Fibroblast of the aortic adventitia (primary cell): ENCODE measurements at places on chromosomes 11 and 22.
A peak's percentile ranks its signal among the peaks of the same experiment; 100 is the strongest.

GRCh38 chr11:62125316-62125715 lies 1.5 kb downstream of the INCENP start:
- no peak for DNase-seq

DNA sequence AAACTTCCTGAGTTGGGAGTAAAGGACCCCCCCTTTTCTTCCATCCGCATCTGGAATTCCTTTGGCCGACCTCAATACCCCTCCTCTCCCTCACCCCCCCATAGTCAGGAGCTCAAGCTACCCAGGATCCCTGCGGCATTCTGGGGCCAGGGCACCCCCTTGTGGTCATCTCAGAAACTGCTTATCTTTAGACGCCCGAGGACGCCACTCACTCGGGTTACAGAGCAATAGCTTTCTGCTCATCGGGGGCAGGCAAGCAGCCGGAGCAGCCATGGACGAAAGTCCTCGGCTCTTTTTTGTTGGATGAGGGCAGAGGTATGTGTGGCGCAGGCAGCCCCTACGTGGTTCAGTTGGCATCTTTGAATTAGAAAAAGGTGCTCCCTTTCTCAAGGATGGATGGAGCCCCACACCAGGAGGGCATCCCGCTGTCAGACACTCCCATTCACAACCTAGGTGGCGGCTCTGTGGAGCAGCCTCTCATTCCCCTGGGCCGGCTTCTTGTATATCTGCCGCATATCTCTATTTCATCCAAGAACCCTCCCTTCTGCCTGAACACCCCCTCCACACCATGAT lies 2.3 kb downstream of the C1QTNF5 start:
- peak; percentile 79 for DNase-seq

DNA sequence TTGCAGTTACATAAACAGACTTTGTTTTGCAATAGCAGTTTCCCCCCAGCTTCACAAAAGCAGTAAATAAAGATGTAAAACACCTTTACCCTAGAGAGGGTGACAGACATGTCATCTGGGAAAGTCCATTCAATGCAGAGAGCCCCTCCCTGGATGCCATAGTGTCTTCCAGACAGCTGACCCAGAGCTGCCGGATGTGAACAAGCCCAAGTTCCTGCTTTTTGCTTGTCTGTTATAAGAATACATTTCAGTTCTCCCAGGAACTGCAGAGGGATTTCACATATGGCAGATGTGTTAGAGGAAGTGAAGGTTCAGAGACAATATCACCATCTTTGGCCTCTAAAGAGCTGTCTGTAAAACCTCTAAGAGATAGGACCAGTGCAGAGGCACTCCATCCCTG lies 48.9 kb downstream of the RELT start:
- DNase-seq = no peak

DNA sequence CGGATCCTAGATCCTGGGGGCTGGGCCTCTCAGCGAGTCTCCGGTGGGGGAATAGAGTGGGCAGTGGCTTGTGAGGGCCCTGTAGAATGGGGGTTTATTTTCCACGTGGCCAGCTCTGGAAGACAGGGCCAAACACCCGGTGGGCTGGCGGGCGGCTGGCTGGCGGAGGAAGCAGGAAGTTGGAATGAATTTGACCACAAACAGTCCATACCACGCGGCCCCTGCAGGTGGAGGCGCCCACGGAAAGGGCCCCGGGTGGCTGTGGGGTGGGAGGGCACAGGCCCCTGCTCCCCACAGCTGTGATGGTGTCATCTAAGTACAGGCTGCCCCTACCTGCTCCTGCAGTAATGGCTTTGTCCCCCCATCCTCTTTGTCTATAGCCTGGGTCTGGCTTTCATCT lies 15.1 kb downstream of the MCAT start:
- no peak for DNase-seq

- DNase-seq = no peak
These were observed 69.4 kb downstream of the FAM76B start for GRCh38 chr11:95720195-95720594.

DNA sequence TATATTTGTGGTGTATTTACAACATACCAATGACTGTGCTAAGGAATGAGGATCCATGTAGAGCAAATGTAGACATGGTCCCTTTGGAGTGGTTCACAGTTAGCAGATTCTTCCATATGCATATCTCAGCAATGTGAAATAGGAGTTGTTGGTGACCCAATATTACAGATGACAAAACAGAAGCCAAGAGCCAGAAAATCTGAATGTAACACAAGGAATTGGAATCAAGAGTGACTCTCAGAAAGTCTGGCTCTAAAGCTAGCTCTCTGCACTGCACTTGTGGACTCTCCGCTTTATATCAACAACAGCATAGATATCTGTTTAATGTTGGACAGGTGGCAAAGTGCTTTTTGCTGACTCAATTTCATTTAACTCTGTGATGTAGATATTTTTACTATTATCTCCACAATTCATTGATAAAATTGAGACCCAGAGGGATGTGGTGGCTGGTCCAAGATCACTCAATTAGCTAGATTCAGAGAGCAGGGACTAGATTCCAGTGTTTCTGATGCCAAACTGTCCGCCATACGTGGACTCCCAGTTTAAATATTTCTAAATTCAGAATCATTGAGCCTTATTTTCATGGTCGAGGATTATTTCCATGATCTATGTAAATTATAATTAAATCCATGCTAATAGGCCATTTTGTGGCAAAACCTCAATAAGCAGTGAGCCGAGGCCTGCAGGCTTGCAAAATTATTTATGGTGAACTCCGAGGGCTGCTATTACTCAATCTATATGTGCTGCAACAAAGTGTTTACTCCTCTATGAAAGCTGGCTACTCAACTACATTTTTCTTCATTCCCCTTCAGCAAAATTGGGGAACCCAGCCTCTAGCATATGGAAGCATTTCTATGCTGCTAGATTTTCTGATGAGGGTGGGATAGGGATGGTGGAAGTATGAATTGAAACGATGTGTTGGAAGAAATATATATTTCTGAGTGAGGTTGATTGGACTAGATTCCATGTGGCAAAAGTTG lies 21.1 kb upstream of the TENM4 start:
- no peak for DNase-seq

DNA sequence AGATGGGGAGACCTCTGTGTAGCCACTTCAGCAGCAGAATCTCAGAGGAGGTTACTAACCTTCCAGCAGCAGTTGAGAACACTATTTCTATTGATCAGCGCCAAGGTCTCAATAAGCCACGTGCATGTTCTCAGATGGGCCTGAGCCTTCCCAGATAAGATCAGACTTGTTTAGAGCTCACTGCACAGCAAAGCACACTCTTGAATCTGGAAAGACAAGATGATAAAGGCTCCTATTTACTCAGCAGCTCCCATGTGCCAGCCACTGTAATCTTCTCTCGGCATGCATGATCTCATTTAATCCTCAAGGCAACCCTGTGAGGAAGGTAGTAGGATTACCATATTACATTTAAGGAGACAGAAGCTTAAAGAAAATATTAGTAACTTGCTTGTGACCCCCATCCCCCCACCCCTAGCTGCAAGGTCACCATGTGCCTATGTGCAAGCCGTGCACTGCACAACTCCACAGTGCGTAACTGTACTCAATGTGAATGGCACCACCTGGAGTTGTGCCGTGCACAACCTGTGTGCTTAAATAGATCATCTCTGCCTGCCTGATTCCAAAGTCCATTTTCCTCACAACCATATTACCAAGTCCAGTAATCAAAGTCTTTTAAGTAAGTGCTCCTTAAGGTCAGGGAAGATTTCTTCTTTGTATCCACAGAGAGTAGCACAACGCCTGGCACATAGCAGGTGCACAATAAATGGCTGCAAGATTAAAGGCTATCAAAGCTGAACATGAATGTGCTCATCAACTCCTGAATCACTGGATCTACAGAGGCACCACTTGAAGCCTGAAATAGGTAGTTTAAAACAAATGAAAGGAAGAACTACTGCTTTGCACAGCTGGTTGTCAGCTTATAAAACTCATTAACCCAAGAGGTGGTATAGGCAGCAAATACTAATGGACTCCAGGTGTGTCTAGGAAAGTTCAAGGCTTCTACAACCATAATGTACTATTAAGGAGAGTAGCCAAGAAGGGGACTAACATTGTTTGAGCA lies 293.8 kb downstream of the BUD13 start:
- DNase-seq = no peak

DNA sequence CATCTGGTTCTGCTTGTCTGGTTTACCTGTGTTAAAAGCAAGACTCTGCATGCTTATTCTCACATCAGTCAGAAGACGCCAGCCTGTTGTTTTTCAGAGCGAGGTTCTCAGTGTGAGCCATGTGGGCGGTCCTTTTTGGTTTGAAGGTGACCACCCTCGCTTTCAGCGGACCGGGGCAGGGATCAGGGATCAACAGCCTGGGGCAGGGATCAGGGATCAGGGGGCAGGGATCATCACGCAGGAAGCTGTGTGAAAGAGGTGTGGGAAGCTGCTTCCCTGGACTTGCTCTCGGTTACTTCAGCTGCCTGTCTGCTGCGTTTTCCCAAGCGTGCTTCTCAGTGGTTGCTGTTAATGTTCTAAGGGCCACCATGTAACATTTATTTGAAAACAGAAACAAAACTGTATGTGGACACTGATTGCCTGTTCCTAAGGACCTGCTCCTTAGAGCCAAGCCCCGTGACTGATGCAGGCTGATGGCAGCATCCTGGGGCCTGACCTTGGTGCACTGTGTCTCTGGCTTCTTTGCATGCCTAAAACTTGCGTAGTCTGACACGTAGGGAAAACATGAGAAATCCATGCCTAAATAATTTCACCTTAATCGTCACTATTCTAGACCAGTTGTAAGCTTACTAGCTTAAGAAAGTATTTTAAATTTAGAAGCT lies 146.9 kb downstream of the ATXN10 start:
- no peak for DNase-seq

DNA sequence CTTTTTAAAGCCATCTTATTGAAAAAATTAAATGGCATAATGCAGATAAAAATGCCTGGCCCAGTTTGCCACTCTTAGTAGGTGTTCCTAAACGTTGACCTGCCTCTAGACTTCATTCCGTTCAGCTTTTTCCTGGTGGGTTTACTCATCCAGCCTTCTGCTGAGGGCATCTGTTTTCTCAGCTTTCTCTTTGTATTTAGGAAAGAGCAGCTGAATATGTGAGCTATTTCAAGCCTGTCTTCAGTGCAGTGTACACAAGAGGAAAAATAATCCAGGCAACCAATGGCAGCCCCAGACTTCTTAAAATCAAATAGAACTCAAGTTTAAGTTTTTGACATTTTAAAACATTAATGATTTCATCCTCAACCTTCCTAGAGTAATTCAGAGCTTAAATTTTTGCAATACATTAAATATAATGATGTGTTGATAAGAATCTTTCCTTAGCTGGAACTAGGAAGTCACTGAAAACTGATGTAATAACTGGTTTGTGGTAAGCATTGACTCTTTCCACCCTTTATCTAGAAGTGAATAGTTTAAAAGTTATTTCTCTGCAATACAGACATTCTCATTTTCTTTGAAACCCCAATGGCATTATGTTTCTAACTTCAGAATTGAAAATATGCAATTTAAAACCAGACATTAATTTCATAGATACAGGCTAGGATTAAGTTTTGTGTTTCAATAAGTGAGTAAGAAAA lies 165.4 kb downstream of the AASDHPPT start:
- peak; percentile 15 for DNase-seq

DNA sequence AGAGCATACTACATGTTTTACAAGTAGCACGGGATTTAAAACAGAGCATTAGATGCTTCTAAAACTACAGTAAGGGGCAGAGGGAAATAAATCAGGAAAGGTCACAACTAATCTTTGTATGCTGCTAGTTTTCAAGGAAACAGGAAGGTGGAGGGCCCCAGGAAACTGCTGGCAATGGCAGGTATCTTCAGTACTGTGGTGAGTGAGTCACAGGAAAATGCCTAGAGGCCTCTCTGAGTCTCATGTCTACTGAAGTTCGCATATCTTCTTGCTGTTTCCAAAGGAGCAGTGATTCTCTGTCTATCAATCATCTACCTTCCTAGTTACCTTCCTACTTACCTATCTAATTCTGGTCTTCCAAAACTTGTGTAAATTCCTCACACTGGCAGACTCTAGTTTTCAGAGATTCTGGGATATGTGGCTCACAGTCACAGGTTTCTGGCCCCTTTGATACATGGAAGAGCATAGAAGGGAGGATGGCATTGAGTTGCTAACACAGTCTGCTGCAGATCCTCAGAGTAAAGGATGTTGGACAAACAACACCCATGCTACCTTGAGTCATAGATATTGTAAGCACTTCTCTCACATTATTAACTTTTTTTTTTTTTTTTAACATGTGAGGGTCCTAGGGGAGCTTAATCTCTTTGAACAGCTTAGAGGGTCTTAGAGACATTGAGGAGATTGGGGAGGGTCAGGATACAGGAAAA lies 58.8 kb upstream of the SYN3 start:
- DNase-seq = no peak

GRCh38 chr22:21972293-21972779 lies 10.3 kb downstream of the TOP3B start:
- DNase-seq = peak; percentile 33

GRCh38 chr11:120869516-120870011 lies 154.3 kb upstream of the TBCEL start:
- DNase-seq = no peak

DNA sequence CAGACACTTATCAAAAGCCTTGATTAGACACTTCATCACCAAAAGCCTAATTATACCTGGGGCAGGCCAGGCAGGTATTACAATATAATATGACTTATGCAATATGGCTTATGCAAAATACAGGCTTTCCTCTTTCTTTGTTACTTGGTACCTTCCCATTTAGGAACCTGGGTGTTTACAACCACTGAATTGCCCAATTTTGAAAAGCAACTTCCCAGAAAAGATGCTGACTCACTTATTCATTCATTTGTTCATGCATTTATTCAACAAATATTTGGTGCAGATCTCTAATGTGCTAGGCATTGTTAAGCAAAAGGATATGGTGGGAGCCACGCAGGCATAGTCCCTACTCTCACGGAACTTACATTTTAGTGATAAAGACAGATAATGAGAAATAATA lies 13.6 kb upstream of the JAML start:
- DNase-seq = no peak

DNA sequence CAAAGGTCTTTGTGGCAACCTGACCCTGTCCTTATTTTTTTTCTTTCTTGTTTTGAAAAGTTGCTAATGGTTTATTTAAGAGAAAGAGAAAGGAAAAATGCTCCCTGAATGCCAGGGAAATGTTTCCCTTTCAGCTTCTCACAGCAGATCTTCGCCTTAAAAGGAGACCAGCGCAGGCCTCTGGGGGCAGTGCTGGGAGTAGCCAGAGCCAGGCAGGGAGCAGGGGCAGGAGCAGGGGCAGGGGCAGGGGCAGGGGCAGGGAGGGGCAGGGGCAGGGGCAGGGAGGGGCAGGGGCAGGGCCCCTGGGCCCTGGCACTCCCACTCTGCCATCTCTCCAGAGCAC lies 5.1 kb downstream of the MOB2 start:
- no peak for DNase-seq

DNA sequence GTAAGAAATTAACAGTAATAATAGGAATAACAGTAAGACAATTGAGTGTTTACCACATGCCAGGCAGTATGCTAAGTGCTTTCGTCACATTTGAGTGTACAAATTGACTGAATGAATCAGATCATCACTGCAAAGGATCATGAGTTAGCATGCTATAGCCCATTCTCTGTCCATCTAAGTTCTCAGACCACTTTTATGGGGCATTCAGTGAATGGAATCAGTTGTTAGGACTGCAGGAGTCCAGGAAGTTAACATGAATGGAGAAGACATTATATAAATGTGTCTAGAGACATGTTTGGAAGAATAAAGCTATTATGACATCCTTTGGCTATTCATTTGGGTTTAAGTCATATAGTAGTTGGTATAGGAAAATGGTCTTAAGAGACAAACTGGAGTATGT lies 59.9 kb downstream of the NCAM1 start:
- no peak for DNase-seq
